ENCODE measurements at places on chromosomes 7 and 10.

DNA sequence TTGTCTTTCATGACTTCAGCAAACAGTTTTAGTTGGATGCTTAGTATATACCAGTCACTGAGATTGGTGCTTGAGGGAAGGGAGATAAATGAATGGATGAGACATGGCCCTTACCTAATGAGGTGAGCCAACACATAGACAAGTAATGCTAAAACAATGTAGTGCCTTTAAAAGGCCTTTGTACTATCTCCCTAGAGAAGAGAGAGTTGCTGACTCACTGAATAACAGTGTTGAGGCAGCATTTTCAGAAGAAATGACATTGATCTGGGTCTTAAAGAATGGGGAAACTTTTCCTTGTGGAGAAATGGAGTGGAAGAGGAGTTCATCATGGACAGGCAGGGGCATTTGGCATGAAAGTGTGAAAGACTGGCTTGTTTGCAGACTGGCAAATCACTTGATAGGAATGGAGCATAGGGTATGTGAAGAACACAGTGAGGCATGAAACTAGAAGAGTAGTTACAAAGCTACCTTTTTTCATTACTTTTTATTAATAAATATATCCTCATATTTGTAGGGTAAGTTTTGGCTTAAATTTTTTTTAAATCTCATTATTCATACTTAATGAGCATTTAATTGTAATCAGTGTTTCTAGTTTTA is 91.2 kb downstream of the KAT6B start:
- no peak for DNase-seq

DNA sequence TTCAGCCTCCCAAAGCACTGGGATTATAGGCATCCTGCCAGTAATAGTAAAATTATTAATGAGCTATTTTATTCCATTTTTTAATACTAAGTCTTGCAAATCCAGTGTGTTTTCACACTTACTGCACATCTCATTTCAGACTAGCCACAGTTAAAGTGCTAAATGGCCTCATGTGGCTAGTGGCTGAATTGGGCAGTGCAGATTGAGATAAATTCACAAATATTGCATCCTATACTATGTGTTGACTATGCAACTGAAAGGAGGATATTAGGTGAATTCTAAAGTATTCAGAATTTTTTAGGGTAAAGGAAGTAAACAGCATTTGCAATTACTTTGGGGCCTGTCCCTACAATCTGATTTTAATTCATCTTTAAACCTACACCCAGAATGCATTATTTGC is 10.2 kb downstream of the APBB1IP start:
- no peak for DNase-seq

GRCh38 chr7:135685306-135686084 is 23.2 kb downstream of the STMP1 start:
- DNase-seq = no peak

- DNase-seq = no peak
These were observed at the start of gene AOC1 for GRCh38 chr7:150852371-150852905. Gene AOC1 (plus strand): TSS chr7:150852517. CDS start chr7:150856471, 3,954 bp downstream.

DNA sequence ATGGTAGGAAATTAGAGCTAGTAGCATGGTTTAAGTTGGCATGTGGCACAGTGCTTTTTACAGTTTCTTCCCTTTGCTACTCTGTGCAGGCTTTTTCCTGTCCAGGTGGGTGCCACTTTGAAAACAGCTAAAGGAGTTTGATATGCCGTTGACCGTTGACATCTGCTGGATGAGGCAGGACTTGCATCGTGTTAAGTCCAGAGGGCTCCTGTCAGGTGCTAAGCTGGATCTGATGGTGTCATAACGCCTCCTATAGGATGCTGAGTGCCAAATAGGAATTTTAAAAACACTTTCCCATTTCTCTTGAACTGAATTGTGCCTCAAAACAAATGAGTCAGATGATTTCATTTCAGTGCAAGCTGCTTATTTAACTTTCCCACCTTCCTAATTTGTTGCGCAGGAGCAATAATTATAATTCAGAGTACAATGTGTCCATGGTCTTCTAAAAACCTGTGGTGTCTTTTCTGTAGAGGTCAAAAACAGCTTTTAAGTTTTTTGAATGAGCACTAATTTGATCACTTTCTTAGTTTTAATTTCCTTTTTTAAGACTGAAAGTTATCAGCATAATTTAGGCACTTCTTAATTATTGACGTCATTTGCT is 178.3 kb downstream of the CDCA7L start:
- no peak for DNase-seq

DNA sequence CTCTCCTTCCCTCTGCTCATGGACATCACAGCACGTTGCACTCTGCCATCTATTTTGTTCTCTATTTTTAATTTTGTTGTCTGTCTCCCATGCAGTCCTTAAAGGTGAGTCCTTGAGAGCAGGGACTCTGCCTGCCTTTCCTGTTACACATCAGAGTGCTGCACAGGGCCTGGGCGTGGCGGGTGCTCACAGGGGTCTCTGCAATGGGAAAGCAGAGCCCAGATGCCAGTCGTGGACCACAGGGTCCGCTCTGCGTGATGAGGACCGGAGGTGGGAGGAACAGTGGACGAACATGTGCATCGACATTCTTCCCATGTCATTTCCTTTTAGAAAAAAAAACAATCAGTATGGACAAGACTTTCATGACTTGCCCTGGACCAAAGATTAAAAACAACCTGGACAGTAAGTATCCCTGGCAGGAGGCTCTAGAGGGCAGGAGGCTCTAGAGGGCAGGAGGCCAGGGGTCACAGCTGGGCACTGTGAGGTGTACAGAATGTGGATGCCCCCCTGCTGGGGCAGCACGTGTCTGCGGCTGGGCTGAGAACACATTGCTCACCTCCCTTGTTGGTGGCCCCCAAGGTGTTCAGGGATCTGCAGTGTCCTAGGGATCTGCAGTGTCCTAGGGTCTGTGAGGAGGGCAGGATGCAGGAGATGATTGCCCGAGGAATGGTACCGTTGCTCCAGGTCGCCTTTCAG is 29.6 kb upstream of the ZNF488 start:
- no peak for DNase-seq

DNA sequence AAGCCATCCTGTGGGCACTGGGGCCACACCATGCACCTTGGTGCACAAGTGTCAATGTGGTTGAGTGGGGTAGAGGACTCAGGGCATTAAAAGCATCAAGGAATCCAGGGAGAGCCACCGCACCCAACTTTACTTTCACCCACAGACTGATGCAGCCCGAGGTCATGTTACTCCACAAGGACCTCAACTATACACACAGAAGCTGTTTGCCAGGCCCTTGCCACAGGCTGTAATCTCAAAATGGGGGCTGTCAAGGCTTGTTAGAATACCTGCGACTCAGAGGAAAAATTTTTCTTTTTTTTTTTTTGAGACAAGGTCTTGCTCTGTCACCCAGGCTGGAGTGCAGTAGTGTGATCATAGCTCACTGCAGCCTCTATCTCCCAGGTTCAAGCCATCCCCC is 26.5 kb upstream of the KCTD7 start:
- DNase-seq = no peak

GRCh38 chr7:43758822-43759683 is 573 bp downstream of the BLVRA start:
- DNase-seq = no peak

DNA sequence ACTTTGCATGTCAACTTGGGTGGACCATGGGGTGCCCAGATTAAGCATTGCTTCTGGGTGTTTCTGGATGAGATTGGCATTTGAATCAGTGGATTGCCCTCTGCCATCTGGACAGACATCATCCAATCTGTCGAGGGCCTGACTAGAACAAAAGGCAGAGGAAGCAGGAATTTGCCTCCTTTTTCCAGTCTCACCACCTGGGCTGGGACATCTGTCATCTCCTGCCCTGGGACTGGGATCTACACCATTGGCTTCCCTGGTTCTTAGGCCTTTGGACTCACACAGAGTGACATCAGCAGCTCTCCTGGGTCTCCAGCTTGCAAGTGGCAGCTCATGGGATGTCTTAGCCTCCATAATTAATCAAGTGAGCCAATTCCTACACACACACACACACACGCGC is 10.3 kb downstream of the SLC13A4 start:
- no peak for DNase-seq

GRCh38 chr10:113037218-113037617 is 87.2 kb downstream of the TCF7L2 start:
- DNase-seq = no peak

Measured in left ventricle myocardium inferior (tissue), 1 donor.